ENCODE measurements at places on chromosomes 16 and 17.

DNA sequence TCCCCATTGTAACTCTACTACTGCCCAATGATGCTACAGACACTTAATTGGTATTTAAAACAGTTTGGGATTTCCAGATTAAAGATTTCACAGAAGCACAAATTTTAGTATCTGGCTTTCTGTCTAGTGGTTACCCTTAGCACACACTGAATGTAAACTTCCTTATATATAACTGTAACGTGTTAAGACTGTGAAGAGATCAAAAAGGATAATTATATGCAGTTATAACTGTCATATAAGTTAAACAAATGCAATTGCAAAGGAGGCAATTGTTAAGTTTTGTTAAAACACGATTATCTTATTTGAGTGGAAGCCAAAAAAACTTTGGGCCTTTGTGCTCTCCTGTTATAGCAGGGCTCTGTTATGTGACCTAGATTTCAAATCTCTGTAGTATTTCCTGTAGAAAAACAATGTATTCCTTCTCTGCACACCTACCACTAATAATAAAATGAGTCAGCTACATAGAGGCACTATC is 147.9 kb downstream of the STXBP4 start:
- no peak for DNase-seq

- no peak for DNase-seq
These were observed 375 bp upstream of the KRT32 start for GRCh38 chr17:41467561-41467960.

GRCh38 chr16:11298143-11298900 is 17.2 kb upstream of the PRM1 start:
- DNase-seq = no peak

- no peak for DNase-seq
These were observed 157.4 kb upstream of the NOG start for GRCh38 chr17:56436142-56436541.

- no peak for DNase-seq
These were observed 127.6 kb downstream of the ABCC6 start for GRCh38 chr16:16095646-16096045.

DNA sequence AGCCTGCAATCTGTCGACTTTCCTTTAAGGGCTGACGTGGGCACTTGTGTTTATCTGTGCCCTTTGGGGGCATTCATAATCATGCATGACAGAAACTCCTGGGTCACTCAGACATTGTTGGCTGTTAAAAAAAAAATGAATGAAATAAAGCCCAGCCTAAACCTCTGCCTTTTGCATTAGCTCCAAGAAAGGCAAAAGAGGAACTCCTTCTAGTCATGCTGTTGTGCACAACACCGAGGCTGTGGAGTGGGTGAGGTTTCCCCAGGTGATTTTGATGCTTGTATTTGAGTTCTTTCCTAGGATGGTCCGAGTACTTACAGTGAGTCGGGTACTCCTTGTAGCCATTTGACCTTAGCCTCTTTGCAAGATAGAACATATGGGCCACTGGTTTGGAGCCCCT is 49.6 kb upstream of the IRX6 start:
- DNase-seq = no peak

GRCh38 chr16:1706386-1707192 is 594 bp downstream of the MAPK8IP3 start:
- DNase-seq = peak; percentile 59

- no peak for DNase-seq
These were observed 94.6 kb downstream of the SPECC1 start for GRCh38 chr17:20103454-20104446.

- DNase-seq = no peak
These were observed 17.4 kb upstream of the MYO15B start for GRCh38 chr17:75570034-75570676.

- no peak for DNase-seq
These were observed 99.5 kb upstream of the AXIN2 start for GRCh38 chr17:65660947-65661346.

DNA sequence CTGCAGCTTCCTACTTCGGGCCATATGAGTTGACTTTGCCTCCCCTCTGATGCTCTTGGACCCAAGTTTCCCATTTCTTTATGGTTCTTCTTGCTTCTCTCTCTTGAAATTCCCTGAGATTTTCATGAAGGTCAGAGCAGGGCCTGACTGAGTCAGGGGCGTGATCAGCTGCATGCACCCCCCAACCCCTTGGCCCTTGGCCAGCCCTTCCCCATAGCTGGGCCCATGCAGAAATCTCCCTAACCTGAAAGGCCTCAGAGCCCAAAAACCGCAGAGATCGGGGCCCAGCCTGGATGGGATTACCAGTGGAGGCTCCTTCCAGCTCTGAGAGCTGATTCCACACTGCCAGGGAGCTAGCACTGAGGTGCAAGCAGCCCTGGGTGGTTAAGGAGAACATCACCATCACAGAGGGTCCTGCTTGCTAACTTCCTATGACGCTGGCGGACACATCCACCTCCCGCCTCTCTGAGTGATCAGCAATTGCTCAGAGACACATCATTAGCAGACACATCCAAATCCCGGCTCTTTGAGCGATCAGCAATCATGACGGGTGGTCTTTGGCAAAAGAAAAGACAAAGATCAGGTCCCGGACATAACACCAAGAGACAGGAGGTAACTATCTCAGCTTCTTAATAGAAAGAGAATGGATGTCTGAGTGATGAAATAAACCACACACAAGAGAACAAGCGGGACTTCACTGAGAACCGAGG is 161.5 kb downstream of the C16orf78 start:
- no peak for DNase-seq

DNA sequence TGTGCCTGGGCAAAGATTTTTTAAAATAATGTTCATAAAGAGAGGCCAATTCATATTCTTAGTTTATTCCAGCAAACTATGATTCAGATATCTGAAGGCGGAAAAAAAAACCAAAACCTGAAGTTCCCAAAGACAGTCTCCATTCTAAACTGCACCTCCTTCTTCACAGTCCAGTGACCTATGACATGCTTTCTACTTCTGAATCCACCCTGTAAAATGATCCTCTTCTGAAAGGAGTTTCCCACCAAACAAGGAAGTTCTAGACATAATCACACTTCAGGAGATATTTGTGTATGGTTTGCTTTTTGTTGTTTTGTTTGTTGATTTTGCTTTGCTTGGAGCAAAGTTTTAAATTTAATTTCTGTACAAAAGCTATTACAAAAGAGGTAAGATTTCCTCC is 12.9 kb upstream of the CHST4 start:
- no peak for DNase-seq

GRCh38 chr16:17461951-17462729 is 8.6 kb downstream of the XYLT1 start:
- no peak for DNase-seq

GRCh38 chr17:74691151-74691550 is 21.6 kb downstream of the CD300LF start:
- no peak for DNase-seq

DNA sequence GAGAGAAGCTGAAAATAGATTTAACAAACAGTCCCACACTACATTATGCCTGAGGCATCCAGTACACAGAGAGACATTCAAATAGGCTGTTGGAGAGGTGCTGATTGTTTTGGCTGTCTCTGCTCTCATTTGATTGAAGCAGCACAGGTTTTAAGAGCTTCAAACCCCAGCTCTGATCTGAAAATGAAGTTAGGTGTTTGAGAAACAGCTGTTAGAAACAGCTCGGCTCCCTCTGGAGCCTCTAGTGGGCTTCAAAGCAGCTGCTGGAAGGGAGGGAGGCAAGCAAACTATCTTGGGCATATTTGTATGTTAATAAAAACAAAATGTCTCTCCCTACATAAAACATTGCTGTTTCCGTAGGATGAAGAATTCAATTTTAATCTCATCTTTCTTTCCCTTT is 607.3 kb upstream of the GOT2 start:
- DNase-seq = no peak

GRCh38 chr17:66429680-66430079 is 127.3 kb downstream of the PRKCA start:
- no peak for DNase-seq

- DNase-seq = no peak
These were observed 21.3 kb downstream of the SCNN1B start for GRCh38 chr16:23323224-23324030.

Measured in CD8-positive, alpha-beta memory T cell (primary cell).